Activated CD4-positive, alpha-beta T cell treated with anti-CD3 and anti-CD28 coated beads, Interleukin-2, amount 10 ng/mL, durations not matched to agents 24 days and 14 days (primary cell): ENCODE measurements at places on chromosomes 7 and 10. TPM values are rescaled to one million over a fixed set of nuclear protein-coding genes. Genes with fewer than 3 reads are reported as not detected.

Gene GNAI1
- total RNA-seq: 5.7 and 6.8 TPM in 2 replicates

Gene RAPGEF5
- 0.54 and 0.73 TPM in 2 replicates for total RNA-seq

Gene CCL26
- not detected in 2 replicates for total RNA-seq

Gene TMEM229A
- total RNA-seq: not detected in 2 replicates

Gene LRRTM3
- total RNA-seq: not detected in 2 replicates

Gene CALHM3
- total RNA-seq: not detected in 2 replicates

Gene POLR3A
- 27.8 and 28.7 TPM in 2 replicates for total RNA-seq

Gene CFAP43
- not detected in 2 replicates for total RNA-seq

Gene ANXA8L1
- total RNA-seq: not detected in 2 replicates

Gene PTCD1
- total RNA-seq: 10.5 and 10.7 TPM in 2 replicates

Gene CHST15
- 0.16 and 0.36 TPM in 2 replicates for total RNA-seq

Gene MRLN
- 0.82 TPM in 1 of 2 replicates, not detected in the other for total RNA-seq

Gene MYO3A
- not detected in 2 replicates for total RNA-seq

Gene ADCY1
- 1.5 and 2.8 TPM in 2 replicates for total RNA-seq

Gene CHRM2
- total RNA-seq: not detected in 2 replicates

Gene SPDYE9
- not detected in 2 replicates for total RNA-seq

Gene RAB19
- 23.0 and 24.4 TPM in 2 replicates for total RNA-seq

Gene FAM25C
- not detected in 2 replicates for total RNA-seq

Gene UTF1
- 0.17 and 0.19 TPM in 2 replicates for total RNA-seq

Gene HOXA3
- not detected in 2 replicates for total RNA-seq

Gene BLNK
- not detected in 2 replicates for total RNA-seq

Gene OR2A12
- not detected in 2 replicates for total RNA-seq

Gene MACROH2A2
- total RNA-seq: 4.5 and 4.6 TPM in 2 replicates

Gene TMEM213
- 0.09 TPM in 1 of 2 replicates, not detected in the other for total RNA-seq

Gene TACR2
- not detected in 2 replicates for total RNA-seq

Gene IGFBP1
- not detected in 2 replicates for total RNA-seq

Gene ADAP1
- total RNA-seq: 65.9 and 70.2 TPM in 2 replicates

Gene SSMEM1
- not detected in 2 replicates for total RNA-seq

Gene TBATA
- not detected in 2 replicates for total RNA-seq

Gene CALML5
- total RNA-seq: not detected in 2 replicates

Gene FAM131B
- total RNA-seq: 0.37 and 0.45 TPM in 2 replicates
